ENCODE measurements at places on chromosomes 13 and 19.

DNA sequence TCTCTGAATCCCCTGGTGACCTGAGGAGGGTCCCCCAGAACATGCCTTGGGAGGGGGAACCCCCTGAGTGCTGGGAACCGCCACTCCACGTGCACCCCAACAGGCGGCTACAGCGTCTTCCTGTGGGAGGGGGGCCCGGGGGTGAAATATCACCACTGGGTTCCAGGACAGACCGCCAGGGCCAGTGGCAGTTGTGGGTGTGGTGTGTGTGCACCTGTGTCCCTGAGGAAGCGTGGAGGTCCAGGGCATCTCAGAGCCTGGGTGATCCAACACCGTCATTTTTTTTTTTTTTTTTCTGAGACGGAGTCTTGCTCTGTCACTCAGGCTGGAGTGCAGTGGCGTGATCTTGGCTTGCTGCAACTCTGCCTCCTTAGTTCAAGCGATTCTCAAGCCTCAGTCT lies 4.2 kb downstream of the ADGRE5 start:
- DNase-seq: no peak

DNA sequence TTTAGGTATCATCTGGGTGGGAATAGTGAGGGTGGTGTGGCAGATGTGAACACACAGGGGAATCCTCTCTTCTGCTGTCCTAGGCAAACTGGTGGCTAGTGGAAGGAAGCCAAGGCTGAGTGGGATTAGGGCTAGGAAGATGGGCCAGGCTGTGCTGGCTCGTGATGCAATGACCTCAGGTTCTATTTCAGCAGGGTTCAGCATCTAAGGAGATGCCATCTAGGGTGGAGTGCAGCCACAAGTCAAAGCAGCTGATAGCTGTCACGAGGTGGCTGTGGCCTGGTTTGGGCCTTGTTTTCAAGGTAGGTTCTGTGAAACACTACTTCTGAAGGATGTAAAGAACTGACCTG lies 21.6 kb downstream of the ARL11 start:
- no peak for DNase-seq

DNA sequence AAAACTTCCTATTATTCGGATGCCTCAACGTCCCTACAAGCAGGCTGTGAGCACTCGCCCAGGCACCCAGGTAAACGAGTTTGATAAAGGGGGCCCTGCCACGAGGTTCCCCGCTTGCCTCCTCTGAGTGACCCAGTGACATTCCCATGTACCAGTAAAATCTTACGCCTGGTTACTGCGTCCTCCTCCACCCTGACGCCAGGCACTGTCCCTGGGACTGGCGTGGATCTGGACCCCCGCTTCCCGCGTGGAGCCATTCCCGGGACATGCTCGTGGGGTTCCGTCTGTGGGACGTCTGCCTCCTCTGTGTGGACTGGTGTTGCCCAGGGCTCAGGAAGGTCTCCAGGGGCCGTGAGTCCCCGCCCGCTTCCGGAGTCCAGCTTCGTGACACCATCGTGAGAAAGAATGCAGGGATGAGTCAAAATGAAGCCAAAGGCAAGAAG lies 407 bp upstream of the ZNF550 start:
- DNase-seq: no peak

DNA sequence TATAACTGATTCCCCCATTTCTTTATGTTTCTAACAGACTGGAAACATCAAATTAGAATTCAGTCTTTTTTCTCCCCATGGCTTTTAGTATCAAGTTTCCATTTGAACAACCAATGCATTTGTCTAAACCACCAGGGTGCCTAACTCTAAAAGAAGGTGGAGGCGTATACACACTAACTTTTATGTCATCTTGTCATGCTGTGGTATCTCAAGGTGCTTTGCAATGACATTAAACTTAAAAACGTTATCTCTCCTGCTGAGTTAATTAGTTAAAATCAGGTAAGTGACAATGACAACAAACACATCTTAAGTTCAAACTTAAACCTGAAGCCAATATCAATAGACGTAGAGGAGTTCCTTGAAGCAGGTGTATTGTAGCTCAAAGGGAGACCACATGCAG lies 1001.7 kb downstream of the PCDH17 start:
- DNase-seq: no peak

DNA sequence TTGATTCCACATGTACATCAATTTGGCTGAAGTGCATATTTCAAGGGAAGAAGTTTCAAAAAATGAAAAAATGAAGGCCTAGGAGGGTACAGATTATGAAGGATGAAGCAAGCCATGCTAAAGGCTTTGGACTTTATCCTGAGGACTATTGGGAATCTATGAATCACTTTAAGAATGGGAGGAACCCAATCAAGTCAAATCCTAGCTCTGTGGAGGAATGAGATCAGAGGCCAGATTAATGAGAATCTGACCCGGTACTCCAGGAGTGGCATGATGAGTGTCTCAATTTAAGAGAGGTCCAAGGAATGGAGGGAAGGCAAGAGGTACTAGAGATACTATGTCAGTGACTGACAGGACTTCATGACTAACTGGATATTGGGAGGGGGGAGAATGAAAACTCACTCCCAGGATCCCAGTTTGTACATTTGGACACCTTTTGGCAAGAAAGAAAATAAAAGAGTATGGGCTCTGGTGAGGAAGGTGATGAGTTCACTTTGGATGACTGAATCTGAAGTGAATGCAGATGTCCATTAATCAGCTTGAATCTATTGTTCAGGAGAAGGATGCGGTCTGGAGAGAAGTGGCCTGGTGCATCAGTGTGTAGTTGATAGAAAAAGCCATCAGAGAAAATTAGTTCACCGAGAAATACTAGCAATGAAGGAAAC lies 349.0 kb downstream of the EFNB2 start:
- DNase-seq: no peak

DNA sequence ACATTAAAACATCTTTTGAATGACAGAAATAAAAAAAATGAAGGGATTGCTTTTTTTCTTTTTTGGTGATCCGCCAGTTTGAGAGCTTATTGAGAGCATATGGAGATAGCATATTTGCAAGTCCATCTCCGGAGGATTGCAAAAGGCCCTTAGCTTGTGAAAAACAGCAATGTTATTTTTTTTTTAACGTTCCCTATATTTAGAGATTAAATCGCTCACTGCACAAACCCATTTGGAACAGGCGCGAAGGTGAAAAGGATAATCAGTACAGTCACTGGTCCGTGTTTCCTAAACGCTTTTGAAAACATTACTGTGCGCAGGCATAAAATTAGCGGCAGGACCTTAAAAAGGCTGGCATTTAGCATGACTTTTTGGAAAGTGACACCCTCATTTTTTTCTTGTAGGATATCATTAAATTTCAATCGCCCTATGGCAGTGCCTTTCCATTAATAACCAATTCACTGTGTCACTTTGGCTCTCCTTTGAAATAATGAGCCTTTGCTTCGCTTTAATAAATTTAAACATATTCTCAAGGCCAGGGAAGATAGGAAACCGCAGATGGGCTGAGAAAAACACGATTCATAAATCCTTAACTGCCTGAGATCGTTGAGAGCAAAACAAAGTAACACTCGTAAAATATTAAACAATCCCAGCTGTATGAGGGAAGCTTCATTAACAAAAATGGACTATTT lies 342.2 kb downstream of the DACH1 start:
- DNase-seq: no peak

GRCh38 chr13:111521030-111521429 lies 200.6 kb downstream of the TEX29 start:
- no peak for DNase-seq

DNA sequence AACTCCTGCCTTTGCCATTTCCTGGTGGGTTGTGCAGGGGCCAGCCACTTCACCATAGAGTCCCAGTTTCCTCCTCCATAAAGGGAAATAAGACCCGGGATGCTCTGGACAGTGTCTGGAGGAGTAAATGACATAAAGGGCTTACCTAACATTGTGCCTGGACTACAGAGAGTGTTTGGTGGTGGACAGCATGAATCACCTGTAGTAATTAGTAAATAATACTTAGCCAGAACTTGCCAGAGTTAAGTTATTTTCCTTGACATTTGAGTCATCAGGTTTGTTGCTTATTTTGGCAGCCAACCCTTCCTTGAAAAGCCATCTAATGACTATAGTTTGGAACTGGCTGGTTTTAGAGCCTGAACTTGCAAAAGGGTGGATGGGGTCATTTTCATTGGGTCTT lies 159.2 kb downstream of the SLC7A1 start:
- no peak for DNase-seq

GRCh38 chr19:459724-460511 lies 915 bp downstream of the SHC2 start:
- DNase-seq: peak; percentile 31

DNA sequence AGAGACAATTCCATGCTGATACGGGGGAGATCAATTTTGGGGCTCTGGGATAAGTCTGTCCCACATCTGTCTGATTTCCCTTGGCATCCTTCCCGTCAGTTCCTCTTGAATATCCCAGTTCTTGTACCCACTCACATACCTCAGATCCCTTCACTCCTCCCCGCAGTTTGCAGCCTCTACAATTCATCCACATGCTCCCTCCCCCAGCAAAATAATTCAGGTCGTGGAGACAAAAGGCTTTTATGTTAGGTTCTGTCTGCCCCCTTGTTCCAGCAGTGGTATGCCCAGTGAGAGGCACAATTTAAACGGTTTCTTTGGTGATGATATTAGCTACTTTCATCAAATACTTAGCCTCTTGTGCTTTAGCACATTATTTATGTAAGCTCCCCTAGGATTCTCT lies 9.6 kb downstream of the RPS16 start:
- DNase-seq: no peak

DNA sequence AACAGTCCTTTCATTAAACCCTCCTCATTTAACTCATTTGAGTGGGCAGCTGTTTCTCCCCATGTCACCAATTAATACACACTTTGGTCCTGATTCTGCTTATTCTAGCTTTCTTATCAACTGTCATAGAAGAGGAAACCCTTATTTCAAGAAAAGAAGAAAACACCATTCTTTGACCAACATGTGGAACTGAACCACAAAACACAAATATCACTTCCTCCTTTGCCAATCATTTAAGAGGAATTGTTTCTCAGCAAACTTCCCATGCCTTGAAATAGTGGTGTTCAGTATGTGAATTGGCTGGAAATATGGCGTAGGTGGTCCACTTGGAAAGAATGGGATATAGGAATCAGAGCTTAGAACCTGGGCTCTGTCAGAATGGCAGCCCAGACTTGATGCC lies 20.4 kb downstream of the MBD3L2B start:
- DNase-seq: no peak

GRCh38 chr13:37067874-37068273 lies 8.4 kb upstream of the SUPT20H start:
- no peak for DNase-seq

- no peak for DNase-seq
Observed at GRCh38 chr13:82627183-82627582, 1255.1 kb downstream of the SLITRK1 start.

DNA sequence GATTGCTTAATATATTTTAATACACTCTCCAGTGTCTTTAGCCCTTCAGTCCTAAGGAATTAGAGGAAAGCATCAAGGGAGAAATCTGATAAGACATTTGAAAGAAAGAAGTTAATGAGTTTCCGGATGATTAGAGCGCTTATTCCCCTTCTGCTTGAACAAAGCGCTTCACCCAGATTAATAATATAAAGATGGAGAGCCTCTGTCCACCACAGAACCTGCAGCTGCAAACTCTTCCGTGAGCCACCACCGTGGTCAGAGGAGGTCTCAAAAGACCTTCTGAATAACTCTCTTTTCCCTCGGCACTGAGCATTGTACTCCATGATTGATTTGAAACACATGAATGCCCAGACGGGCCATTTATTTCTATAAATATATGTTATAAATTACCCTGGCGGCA lies 14.2 kb upstream of the TUBGCP3 start:
- no peak for DNase-seq

GRCh38 chr19:18850471-18851375 lies 19.0 kb downstream of the UPF1 start:
- no peak for DNase-seq

DNA sequence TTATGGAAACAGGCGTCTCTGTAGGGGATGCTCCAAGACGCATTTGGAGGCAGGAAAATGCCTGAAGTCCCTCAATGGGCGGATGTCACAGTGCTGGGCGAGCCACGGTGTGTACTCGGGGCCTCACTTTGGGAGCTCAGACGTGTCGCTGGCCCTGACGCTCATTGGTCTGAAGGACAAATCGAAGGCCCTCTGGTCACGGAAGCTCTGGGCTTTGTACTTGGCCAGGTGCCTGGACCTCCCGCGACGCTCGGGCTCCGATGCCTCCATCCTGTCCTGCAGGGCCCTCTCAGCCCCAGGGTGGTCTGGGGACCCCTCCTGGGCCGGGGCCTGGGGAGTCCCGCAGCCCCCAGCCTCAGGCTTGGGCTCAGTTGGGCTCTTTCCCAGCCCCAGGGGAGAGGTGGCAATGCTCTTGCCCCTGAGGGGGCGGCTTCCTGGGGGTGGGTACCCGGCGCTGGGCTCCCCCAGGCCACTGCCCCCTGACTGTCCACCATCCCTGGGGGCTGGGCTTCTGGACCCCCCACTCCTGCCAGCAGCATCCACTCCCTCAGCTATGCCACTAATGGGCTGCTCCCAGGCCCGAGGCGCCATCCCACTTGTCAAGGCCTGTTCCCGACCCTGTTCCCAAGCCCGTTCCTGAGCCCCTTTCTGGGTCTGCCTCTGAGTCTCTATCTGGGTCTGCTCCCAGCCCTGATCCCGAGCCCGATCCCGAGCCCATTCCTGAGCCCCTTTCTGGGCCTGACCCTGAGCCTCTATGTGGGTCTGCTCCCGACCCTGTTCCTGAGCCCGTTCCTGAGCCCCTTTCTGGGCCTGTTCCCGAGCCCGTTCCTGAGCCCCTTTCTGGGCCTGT lies 39.5 kb upstream of the GRTP1 start:
- no peak for DNase-seq

GRCh38 chr19:35098413-35099049 lies 17.1 kb upstream of the FXYD3 start:
- no peak for DNase-seq

GRCh38 chr19:49145573-49146407 lies 9.4 kb downstream of the HRC start:
- peak; percentile 64 for DNase-seq

DNA sequence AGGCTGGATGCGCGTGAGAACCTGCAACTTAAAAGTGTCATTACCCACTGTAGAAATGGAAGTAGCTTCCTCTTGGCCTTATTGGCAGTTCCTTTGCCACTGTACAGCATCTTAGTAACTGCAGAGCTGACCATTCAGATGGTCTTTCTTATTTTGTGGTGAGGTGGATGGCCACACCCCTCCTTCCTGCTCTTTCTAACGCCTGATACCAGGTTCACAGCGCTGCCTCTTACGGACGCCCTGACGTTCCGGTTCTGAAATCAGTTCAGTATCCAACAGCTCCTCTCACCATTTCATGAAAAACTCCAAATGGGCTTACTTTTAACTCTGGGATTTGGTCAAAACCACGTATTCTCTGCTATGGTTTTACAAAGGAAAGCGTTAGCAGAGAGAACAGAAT lies 134.6 kb downstream of the ATP11A start:
- no peak for DNase-seq
